ENCODE measurements at places on chromosomes 1 and 21.

DNA sequence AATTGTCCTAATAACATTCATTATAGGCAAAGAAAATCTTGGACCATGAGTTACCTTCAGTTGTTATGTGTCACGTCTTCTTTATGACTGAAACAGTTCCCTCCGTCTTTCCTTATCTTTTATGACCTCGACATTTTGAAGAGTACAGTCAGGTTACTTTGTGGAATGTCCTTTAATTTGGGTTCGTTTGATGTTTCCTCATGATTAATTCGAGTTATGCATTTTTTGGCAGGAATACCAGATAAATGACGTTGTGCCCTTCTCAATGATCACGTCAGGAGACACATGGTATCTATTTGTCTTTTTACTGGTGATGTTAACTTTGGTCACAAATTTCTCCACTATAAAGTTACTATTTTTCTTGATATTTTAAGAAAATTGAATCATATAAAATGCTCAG, 17.3 kb upstream of the KLF17 start:
- no peak for DNase-seq

GRCh38 chr1:85502625-85503083, 37.7 kb upstream of the DDAH1 start:
- DNase-seq = no peak

- no peak for DNase-seq
Observed at GRCh38 chr1:153119491-153119971, 6.2 kb upstream of the SPRR2F start.

GRCh38 chr21:38669186-38669585, 136.5 kb upstream of the ETS2 start:
- no peak for DNase-seq

DNA sequence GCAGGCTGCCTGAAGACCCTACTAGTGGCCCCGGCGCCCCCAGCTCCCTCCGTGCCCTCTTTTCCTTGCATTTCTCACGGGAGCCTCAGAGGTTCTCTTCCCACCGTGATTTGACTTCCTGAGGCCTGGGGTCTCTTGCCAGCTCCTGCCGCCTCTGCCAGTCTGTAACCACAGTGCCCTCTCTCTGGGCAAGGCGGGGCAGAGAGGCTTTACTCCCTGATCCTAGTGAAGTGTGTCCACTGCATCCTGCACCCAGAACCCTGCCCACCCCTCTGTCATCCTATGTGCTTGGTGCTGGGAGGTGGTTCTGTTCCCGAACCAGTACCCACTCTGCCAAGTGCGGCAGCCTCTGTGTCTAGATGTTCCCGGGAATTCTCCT, 2.4 kb downstream of the ESPN start:
- no peak for DNase-seq

GRCh38 chr1:225388372-225388771, 39.5 kb downstream of the LBR start:
- no peak for DNase-seq

DNA sequence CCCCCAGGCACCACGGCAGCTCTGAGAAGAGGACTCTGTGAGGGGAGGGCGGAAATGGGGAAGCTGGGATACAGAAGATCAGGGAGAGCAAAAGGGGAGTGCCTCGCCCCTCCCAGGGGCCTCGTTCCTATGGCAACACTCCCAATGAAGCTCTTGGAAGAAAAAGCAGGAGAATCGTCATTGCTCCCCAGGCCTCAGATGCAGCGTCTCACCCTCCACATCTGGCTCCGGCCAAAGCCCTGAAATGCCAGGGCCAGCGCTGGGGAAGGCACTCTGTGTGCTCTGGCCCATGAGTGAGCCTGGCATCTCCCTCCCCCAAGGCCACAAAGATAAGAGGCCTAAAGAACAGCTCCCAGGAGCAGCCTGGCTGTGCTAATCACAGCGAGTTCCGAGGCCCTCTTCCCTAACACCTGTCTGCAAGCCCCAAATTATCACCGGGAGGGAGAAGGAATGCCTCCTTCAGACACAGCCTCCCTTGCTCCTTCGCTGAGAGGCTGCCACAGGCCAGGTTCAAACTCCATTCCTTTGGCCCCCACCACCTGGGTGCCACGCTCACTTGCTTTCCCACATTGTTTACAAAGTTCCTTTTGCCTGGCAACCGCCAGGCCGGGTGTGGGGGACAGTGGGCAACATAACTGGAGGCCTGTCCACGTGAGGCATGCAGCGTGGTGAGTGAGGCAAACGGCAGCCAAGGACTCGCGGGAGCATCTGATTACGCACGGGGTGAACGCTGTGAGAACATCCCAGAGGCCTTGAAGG, 27.8 kb downstream of the ECE1 start:
- peak; percentile 67 for DNase-seq

GRCh38 chr1:27658951-27659496, 13.0 kb downstream of the IFI6 start:
- peak; percentile 83 for DNase-seq

DNA sequence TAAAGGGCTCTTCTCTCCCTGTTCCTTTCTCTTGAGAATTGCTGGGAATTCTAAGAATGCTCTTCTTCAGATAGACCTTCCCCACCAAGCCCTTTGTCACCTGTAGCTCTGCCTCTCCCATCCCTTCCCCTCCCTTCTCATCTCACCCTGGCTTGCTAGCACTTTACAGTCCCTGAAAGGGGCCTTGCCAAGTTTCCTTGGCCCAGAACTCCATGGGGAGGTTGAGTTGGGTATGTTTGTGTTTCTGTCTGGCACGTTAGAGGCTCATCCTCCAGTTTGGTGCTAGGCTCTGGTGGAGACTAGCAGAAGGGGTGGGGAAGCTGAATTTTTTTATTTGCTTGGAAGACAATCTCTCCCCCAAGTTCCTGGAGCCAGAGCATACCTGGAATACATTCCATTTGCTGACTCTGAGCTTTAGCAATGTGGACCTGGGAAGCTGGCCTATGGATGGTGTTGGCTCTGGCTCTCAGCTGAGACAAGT, 4.9 kb downstream of the CGN start:
- no peak for DNase-seq

- no peak for DNase-seq
Observed at GRCh38 chr1:112548547-112548946, 39.8 kb downstream of the WNT2B start.

DNA sequence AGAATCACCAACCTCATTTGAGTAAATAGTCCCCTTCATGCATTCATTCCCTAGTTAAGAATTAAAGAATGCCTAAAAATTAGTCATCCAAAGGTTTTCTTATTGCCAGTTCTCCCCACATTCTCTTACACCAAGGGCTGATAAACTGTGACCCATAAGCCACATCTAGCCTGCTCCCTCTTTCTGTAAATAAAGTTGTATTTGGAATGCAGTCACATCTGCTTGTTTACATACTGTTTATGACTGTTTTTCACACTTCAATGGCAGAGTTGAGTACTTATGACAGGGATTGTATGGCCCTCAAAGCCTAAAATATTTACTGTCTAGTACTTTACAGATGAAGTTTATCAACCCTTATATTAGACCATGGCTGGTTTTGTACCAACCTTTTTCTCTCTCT, 16.1 kb upstream of the DYRK1A start:
- no peak for DNase-seq

- DNase-seq = no peak
Observed at GRCh38 chr1:46413596-46413985, 19.5 kb downstream of the FAAH start.

- no peak for DNase-seq
Observed at GRCh38 chr21:44925378-44925755, 4.7 kb upstream of the ITGB2 start.

DNA sequence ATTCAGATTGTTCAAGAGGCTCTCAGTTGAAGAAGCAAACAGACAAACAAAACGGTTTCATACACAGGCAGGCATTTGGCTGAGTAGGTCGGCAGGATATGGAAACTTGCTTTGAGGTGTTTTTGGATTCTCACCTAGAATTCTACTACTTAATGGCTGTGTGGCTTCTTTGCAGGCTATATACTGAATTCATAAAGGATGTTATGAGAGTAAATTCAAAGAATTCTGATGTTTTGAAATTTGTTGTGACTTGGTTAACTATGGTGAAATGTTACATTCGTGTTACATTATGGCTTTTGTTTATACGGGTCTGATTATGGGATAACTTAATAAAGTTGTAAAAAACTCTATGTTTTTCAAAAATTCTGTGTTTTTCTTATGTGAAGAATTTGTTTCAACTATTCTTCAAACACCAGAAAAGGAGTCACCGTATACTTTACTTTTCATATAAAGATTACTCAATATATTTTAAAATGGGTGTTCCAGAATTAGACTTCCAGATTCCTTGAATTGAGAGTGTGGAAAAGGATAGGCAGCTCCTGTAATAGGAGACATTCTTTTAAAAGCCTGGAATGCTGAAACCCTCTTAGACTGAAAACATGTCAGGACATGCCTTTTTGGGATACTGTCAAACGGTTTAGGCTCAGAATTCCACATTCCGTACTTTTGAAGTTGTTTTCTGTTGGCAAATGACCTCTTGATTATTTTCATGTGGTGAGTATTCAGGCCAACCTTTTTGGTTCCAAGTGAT, 8.2 kb upstream of the IRF2BP2 start:
- peak; percentile 95 for DNase-seq

DNA sequence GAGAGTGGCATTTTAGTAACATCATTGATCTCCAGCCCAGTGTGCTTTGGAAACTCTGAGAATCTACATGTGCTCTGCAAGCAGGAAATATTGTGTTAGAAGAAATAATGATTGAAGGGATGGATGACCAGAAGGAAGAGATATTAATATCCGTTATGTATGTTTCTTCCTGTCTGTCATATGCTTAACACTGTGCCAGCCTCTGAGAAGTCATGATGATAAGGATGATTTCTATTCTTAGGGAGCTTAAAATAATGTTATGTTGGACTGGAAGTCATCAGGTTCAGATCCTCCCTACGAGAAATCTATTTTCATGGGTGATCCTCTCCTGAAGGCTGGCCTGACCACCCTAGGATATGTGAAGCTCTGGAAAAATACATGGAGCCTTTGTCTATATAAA, 192.4 kb upstream of the GORAB start:
- no peak for DNase-seq

GRCh38 chr1:230195199-230195598, 128.2 kb downstream of the GALNT2 start:
- DNase-seq = no peak

GRCh38 chr21:43333298-43334062, 93.5 kb downstream of the SIK1 start:
- DNase-seq = peak; percentile 89

DNA sequence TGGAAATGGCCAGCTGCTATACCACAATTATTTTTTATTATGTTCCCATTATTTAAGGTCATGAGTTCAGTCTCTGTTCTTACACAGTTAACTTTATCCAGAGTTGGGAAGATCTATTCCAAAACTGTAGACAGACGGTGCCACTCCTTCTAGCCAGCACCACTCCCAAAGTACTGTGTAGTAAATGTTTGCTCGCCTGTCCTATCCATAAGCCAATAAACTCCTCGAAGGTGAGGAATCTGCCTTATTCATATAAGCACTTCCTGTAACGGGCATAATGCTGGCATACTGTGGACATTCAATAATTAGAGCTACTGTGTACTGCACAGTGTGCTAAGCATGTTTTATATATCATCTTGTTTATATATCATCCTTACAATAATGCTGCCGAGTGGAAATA, 26.1 kb upstream of the STMN1 start:
- DNase-seq = no peak

DNA sequence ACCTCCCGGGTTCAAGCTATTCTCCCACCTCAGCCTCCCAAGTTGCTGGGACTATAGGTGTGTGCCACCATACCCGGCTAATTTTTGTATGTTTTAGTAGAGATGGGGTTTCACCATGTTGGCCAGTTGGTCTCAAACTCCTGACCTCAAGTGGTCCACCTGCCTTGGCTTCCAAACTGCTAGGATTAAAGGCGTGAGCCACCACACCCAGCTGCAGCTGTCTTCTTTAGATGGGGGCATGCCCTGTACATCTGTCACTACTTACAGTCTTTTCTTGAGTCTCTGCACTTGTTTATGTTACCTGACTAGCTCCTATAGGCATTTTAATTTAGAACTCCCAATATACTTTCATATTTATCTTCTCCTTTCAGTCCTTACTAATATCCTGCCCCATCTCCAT, 64.2 kb downstream of the SELENOF start:
- DNase-seq = no peak

DNA sequence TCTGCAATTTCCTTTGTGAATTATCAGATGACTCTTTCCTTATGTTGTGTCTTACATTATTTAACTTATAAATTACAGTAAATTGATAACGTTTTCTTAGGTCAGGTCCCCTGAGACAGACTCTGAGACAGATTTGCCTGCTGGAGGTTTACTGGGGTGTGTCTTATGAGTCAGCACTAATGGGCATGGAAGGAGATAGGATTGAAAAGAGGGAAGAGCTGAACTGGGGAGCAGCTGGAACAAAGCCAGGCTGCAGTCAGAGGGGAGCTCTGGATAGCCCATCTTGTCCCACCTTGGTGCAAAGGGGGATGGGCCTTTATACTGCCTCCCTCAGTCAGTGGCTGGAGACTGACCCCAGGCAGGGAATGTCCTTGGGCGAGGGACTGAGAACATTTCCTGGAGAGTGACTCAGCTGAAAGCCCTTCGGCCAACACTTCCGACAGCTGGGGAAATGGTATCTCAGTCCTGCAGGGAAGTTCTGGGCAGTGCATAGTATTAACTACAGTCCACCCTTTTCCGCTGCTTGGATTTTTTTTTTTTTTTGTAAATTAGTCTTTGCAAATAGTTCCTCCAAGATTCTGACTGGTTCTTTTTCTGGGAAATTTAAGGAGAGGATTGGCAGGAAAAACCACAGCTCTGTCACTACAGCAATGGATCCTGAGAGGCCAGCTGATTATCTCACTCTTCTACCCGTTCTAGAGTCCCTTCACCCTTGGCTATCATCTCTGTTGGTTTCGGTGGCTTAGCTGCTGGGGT, 39.1 kb upstream of the CDC42BPA start:
- peak; percentile 50 for DNase-seq

DNA sequence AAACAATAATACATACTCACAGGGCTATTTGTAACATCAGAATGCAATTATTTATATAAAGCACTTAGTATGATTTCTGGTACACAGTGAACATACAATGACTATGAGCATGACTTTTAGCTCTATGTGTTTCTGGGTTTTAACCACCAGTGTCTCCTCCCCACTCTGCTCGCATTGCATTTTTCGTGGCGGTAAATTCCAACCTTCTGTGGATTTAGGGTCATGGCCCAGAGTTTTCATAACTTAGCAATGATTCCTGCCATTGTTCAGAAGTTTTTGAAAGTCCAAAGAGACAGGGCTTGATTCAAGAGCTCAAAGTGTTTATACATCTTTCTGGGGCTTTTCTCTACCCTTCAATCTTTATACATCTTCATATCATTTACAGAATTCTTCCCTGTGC, 191.3 kb downstream of the BACH1 start:
- no peak for DNase-seq

GRCh38 chr21:38787461-38788274, 18.1 kb upstream of the ETS2 start:
- DNase-seq = no peak
